Keratinocyte (primary cell): ENCODE measurements at places on chromosomes 5 and 9.

GRCh38 chr9:136700304-136700703 lies 12.1 kb upstream of the DIPK1B start:
- no peak overlapping the region for H3K4me3 ChIP-seq
- no peaks in the 10 kb centered on the region for H3K4me1 ChIP-seq
- no peak overlapping the region for H3K27ac ChIP-seq
- peaks cover 20% of the 10 kb centered on the region for H3K27me3 ChIP-seq

DNA sequence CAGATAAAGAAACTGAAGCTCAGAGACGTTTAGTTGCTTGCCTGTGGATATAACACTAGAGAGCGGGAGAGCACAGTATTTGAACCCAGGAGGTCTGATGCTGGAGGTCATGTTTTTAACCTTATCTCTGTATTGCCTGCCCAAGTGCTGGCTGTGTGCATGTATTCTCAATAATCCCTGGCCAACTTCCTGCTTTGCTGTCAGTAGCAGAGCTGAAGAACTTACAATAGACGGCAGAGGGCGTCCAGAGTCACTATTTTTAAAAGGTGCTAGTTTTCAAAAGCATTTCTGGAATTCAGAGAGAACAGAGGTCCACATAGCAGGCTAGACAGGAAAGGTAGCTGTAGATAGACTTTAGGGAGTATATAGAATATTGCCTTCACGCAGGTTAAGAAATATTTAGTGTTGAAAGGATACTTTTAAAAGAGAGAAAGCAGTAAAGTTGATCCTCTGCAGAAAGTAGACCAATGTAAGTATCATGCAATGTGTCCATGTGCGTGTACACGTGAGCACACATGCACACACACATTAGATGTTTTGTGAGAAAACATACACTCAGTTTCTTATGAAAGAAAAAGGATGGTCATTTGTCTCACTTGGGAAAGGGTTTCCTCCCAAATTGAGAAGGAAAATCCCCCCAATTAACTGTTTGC lies 46.3 kb downstream of the PTCD2 start:
- no peaks in the 10 kb centered on the region for H3K27me3 ChIP-seq
- H3K4me3 ChIP-seq: no peak overlapping the region
- H3K27ac ChIP-seq: no peak overlapping the region

DNA sequence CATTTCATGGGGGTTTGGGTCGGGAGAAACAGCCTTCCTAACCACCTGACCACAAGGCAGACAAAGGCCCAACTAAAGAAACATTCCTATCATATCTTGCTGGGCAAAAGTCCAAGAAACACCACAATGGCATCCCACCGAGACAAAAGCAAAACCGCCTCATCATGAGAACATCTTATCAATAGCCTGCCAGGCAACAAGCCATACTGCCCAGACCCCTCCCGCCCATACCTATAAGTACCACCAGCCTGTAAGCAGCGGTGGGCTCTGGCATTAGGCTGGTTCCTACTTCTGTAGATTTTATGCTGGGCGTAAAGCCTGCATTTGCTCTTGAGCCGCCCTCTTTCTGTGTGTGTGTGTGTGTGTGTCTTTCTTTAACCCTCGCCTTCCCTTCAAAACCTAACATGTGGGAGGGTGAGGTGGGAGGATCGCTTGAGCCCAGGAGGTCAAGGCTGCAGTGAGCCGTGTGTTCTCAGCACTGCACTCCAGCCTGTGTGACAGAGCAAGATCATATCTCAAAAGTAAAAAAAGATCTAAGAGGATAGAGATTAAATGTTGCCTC lies 56.9 kb downstream of the PDE6A start:
- H3K4me1 ChIP-seq: peaks cover 26% of the 10 kb centered on the region
- no peak for DNase-seq
- H3K4me3 ChIP-seq: no peak overlapping the region
- H3K27me3 ChIP-seq: no peaks in the 10 kb centered on the region
- no peak overlapping the region for H3K27ac ChIP-seq

DNA sequence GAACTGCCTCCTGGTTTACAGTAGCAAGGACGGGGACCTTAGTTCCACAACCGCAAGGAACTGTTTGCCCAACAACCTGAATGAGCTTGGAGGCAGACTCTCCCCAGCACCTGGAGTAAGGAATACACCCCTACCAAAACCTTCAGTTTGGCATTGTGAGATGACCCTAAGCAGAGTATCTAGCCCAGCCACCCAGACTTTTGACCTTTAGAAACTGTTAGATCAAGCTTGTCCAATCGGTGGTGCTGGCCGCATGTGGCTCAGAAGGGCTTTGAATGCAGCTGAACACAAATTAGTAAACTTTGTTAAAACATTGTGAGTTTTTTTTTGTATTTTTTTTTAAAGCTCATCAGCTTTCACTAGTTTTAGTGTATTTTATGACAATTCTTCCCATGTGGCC lies 86.9 kb upstream of the C9orf72 start:
- no peak overlapping the region for H3K27ac ChIP-seq
- H3K4me3 ChIP-seq: no peak overlapping the region
- no peaks in the 10 kb centered on the region for H3K4me1 ChIP-seq
- DNase-seq: no peak
- no peaks in the 10 kb centered on the region for H3K36me3 ChIP-seq

DNA sequence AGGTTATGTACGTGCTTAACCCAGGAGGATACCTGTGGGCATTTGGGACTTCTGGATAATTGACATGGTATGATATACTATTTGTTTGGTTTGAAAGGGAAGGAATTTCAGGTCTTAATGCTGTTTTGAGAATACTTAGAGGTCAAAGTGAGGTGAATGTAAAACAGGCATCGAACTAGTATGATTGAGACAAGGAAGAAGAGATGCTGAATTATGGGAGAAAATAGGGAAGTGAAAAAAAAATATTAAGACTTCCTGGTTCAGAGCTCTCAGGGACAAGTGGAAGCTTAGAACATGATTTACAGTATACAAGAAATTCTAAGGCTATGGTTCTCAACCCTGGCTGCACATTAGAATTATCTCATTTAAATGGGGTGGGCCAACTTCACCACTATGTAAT lies 115.3 kb downstream of the CD180 start:
- no peak overlapping the region for H3K4me3 ChIP-seq
- H3K4me1 ChIP-seq: no peaks in the 10 kb centered on the region
- no peak for DNase-seq
- H3K27ac ChIP-seq: no peak overlapping the region

- no peaks in the 10 kb centered on the region for H3K36me3 ChIP-seq
- H3K4me1 ChIP-seq: no peaks in the 10 kb centered on the region
- no peak overlapping the region for H3K4me3 ChIP-seq
- H3K27ac ChIP-seq: no peak overlapping the region
- no peaks in the 10 kb centered on the region for H3K27me3 ChIP-seq
Measured at GRCh38 chr5:27516437-27516836, 478.1 kb upstream of the CDH9 start.
